ENCODE measurements at places on chromosomes 13 and 19. TPM values are rescaled to one million over a fixed set of nuclear protein-coding genes. Genes with fewer than 3 reads are reported as not detected.

- no peak for DNase-seq
These were observed 29.1 kb downstream of the PAK4 start for GRCh38 chr19:39154629-39155100.

- no peak for DNase-seq
These were observed 11.6 kb upstream of the DCLK1 start for GRCh38 chr13:36142735-36143134.

GRCh38 chr13:46173656-46174055, 8.3 kb downstream of the LCP1 start:
- no peak for DNase-seq

The DPF1 gene
- total RNA-seq: 1.2 TPM

DNA sequence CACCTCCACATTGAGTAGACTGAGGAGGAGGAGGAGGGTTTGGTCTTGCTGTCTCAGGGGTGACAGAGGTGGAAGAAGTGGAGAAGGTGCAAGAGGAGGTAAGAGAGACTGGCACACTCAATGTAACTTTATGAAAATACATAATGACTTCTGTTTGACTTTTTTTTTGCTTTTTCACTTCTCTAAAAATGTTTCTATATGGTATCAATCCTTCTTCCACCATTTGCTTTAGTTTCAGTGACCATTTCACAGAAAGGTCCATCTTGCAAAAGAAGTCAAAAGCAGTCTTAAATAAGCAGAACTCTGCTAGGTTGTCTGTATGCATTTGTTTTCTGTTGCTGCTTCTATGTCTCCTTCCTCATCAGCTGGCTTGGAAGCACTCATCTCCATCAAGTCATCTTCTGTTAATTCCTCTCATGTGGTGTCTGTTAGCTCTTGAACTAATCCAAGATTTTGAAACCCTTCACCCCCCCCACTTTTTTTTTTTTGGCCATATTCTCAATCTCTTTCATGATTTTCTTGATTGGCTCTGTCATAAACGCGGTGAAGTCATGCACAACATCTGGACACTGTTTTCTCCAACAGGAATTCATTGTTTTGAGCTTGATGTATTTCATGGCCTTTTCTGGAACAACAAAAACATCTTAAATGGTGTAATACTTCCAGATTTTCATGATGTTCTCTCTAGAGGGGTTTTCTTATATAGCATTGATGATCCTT, 80.8 kb downstream of the KL start:
- DNase-seq: no peak

GRCh38 chr19:19748249-19748938, 15.5 kb upstream of the ZNF14 start:
- DNase-seq: no peak

DNA sequence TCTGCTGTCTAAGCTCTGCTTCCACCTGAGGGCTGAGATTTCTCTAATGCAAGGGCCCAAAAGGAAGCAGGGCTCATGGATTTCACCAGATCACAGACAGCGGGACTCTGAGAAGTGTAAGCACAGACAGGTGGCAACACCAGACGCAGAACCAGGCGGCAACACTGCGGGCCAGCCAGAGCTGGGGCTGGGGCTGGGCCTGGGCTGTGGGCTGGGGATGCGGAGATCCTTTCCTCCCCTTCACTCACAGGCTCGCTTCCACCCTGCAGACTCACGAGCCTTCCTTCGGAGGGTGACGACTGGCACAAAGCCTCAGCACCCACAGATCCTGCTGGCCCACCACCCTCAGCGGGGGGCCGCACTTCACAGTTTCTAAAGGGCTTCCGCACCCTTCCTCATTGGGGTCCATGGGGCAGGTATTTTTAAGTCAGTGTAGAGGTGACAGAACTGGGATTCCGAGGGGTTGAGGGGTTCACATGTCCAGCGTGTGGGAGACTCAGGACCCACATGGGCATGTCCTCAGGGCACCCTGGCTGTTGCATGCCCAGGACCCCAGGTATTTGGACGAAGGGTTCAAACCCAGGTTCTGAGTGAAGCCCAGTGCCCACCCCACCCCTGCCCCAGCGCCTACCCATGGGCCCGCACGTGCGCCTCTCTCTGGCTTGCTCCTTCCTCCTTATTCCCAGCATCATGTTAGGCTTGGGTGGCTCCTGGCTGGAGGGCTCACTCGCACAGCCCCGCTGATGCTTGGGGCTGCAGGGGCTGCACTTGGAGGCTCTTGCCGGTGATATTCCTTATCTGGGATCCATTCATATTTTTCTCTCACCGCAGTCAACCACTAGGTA, 137.3 kb upstream of the GPR12 start:
- DNase-seq: no peak

DNA sequence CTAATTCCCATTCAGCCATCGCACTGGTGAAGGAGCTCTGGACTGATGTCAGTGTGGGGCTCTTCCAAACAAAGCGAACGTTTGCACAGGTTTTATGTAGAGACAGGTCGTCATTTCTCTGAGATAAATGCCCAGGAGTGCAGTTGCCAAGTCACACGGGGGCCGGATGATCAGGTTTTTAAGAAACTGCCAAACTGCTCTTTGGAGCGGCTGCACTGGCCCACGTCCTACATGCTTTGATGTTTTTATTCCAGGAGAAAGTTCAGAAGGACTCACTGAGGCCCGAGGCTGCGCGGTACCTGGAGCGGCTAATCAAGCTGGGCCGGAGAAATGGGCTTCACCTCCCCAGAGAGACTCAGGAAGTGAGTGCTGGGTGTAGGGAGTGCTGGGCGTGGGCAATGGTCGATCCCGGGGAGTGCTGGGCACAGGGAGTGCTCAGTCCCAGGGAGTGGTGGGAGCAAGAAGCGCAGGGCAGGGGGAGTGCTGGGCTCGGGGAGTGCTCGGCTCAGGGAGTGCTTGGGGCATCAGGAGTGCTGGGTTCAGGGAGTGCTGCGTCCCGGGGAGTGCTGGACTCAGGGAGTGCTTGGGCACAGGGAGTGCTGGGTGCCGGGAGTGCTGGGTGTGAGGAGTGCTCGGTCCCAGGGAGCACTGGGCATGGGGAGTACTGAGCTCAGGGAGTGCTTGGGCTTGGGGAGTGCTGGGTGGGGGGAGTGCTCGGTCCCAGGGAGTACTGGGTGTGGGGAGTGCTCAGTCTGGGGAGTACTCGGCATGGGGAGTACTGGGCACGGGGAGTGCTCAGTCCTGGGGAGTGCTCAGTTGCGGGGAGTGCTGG, 10.7 kb downstream of the THOP1 start:
- DNase-seq: no peak

DNA sequence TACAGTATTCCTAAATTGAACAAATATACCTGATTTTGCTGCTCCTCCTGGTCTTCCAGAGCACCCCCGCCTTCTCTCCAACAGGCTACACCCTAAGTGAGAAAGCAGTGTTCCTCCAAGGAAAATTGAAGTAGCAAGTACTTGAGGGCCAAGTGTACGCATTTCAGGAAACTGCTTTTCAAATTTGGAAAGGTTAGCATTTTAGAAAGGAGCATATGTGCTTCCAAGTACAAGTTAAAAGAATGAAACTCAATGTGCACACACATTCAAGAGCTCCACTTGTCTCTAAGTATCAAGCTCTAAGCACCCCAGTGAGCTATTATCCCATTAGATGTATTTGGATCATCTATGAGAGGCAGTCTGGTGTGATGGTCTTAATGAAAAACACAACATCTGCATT, 25.8 kb downstream of the LHFPL6 start:
- no peak for DNase-seq

GRCh38 chr13:37446503-37446902, 152.1 kb downstream of the POSTN start:
- DNase-seq: peak; percentile 35

- no peak for DNase-seq
These were observed 433 bp downstream of the SIX5 start for GRCh38 chr19:45768655-45768983.

DNA sequence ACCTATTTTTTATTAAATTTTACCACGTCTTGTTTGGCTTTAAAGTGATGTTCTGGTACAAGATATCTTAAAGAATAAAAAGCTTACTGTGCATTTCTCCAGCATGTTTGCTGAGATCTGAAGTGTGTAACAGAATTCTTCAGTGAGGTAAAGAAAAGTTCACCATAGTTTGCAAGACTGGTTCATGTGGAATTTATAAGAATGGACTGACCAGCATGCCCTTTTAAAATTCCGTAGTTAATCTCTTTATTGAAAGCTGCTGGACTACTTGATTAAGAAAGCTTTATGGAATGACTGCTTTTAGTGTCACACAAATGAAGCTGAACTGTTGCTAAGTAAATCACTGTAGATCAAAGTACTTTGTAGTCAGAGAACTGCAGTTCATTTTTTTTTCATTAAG, 119.2 kb downstream of the GPC6 start:
- DNase-seq: no peak

- no peak for DNase-seq
These were observed 27.4 kb downstream of the FCGBP start for GRCh38 chr19:39906820-39907611.

The LILRB1 gene
- 1.0 TPM for total RNA-seq

The ACP5 gene
- total RNA-seq: 54.1 TPM

DNA sequence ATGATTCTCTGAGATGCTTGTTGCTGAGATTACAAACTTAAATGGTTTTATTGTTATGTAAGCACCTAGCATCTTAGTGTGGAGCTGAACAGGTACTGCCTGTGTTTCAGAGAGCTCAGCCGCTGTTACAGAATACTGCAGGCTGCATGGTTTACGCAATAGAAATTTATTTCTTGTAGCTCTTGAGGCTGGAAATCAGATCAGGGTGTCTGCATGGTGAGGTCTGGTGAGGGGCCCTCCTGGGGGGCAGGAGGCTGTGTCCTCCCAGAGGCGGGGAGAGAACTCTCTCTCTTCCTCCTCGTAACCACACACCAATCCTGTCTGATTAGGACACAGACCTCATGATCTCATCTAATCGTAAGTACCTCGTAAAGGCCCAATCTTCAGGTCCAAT, 13.1 kb downstream of the ATP11A start:
- DNase-seq: no peak

DNA sequence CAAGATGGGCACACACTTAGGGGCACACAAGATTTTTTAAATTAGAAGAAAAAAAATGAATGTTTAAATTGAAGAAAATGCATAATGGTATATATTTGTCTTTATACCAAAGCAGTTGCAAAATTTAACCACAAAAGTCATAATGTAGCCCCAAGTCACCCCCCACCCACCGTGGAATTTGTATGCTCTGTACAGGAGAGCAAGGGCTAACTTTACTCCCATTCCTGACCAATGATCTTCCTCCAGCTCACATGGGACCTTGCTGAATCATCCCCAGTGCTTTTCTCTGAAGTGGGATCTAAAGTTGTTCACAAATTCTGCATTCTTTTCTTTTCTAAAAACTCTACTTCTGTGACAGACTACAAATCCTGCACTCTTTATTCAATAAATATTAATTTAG, 597.0 kb downstream of the UQCRFS1 start:
- no peak for DNase-seq

DNA sequence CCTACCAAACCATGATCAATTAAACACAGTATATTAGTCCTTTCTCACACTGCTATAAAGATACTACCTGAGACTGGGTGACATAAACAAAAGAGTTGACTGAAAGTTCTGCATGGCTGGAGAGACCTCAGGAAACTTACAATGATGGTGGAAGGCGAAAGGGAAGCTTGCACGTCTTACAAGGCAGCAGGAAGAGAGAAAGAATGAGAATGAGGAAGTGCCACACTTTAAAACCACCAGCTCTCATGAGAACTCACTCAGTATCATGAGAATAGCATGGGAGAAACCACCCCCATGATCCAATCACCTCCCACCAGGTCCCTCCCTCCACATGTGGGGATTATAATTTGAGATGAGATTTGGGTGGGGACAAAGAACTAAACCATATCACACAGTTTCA, 324.9 kb upstream of the ZNF507 start:
- no peak for DNase-seq

- no peak for DNase-seq
These were observed 10.6 kb downstream of the CALM3 start for GRCh38 chr19:46611776-46612175.

DNA sequence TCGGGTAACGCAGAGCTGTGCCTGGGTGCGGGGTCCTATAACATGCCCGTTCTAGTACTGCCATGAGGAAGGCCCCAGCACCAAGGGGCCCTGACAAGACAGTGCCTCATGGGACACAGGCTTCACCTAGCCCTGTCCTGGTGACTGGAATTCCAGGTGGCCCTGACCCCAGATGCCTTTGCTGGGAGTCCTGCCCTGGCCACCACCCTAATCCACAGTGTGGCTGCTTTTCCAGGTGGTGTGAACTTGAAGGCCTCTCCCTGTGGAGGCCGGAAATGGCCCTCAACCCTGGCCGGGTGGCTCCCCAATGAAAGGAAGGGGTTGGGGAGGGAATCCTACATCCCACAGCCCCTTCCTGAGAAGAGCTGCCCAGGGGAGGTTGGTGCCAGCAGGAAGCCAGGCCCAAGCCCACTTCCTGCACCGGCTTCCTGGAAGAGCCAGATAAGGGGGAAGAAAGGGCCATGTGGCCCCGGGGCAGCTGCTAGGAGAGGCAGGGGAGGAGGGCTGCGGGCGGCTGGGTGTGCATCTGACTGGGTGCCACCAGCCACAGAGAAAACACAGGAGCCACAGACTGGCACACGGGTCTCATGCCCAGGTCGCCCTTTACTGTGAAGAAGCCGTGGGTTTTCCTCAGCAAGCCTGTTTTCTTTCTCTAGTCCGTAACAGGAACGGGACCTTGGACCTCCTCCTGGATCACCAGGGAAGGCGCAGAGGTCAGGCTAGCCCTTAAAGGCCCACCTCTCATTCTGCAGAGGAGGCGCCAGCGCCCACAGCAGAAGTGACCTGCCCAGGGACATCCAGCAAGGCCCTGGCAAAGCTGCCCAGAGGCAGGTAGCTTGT, 4.7 kb downstream of the LSM4 start:
- peak; percentile 58 for DNase-seq

The FAM216B gene
- 1.3 TPM for total RNA-seq

DNA sequence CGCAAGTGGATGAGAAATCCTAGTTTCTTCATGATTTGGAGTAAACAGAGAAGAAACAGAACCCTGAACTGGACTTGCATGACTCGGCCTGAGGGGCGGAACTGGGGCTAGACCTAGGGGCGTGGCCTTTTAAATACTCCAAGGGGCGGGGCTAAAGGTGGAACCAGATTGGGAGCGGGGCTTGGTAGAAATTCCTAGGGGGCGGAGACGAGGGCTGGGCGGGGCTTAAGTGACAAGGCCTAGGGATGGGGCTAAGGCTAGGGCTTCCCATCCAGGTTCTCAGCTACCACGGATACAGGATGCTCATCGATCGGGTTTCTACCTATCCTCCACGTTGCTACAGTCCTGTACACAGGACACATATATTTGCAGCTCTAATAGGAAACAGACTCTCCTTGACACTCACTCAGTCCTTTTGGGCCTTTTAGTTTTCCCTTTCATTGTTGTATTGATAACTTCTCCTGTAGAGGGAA, 372 bp upstream of the ZNF699 start:
- peak; percentile 94 for DNase-seq

DNA sequence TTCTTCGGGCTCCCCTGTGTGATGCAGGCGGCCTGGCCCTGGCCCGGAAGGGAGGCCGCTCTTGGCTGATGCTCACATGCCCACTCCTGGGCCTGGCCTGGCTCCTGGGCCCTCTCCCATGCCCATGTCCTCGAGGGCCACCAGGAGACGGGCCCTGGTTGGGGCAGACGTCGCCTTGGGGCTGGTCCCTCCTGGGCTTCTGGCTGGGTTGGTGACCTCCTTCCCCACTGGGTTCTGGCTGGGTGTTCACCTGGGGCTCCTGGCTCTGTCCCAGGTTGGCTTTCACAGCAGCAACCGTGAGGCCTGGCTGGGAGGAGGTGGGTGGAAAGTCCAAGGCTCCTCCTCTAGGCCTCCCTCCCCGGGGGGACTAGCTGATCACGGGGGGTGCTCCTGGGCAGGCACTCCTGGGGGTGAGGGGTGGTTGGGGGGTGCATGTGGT, 15.5 kb upstream of the SLC7A10 start:
- DNase-seq: no peak

The OR7G2 gene
- not detected for total RNA-seq

All from heart left ventricle (tissue), 16 donors.